ENCODE measurements at places on chromosomes 5 and 9.

GRCh38 chr9:70607329-70607728 is 192.9 kb upstream of the KLF9 start:
- DNase-seq = no peak

GRCh38 chr5:132591145-132591544 is 34.4 kb downstream of the RAD50 start:
- DNase-seq = peak; percentile 2

GRCh38 chr5:74152625-74153254 is 487.8 kb downstream of the ENC1 start:
- no peak for DNase-seq

DNA sequence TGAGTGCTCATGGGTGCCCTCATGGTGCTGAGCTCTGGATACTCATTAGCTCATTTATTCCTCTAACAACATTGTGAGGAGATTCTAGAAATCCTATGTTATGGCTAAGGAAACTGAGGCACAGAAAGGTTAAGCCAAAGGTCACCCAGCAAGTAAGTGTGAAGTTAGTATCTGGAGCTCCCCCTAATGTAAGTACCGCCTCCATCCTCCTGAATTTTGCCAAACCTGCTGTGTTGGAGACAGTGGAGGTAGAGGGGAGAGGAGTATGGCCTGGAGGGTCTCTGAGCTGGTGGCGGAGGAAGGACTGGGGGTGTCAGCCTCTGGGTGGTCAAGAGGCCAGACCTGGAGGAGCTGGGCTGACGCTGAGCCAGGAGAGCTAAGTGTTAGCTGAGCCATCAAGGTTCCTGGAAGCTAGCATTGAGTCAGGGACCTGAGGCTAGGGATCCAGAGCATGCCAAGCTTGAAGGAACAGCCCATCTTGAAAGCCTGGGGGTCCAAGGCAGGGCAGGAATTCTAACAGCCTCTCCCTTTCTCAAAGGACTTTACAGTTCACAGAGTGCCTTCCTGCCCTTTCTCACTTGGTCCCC is 114.8 kb downstream of the RGS3 start:
- no peak for DNase-seq

- DNase-seq = no peak
These were observed 221.4 kb downstream of the EFNA5 start for GRCh38 chr5:107449369-107449768.

GRCh38 chr5:98307811-98308210 is 465.7 kb upstream of the RGMB start:
- DNase-seq = no peak

- DNase-seq = peak; percentile 16
These were observed 38.3 kb downstream of the ZDHHC21 start for GRCh38 chr9:14654932-14655331.

DNA sequence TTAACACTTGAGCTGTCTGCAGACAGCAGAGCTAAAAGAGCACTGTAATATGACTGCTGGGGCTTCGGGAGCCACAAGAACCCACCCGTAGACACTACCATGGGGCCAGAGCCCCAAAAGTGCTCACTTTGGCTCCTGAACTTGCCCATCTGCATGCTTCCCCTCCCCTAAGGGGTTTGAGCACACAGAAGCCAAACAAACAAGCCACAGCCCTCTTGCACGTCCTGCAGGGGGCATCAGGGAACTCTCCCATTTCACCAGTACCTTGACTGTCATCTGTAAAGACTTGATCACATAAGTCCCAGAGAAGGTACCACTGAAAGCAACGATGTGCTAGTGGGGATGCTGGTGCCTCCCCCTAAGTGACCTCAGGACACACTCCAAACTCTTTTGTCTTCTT is 681.8 kb downstream of the SEMA5A start:
- DNase-seq = peak; percentile 83

- DNase-seq = no peak
These were observed 233.9 kb upstream of the TBCA start for GRCh38 chr5:78009937-78010527.

DNA sequence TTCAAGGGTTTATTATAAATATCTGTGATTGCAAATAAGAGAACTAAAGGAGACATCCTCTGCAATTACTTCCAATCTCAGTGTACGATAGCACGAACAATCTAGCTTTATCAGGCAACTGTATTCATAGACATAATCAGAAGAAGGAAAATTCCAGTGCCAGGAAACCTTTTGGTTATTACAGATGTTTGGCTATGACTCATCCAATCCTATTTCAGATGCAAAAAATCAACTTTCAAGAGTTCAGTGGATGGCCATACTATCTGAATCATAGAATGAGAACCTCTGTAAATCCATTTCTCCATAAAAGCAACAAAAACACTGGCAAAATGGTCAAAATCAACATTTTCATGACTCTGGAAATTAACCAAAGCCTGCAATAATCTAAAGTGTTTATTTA is 37.9 kb downstream of the GAS1 start:
- no peak for DNase-seq

GRCh38 chr5:175689147-175689991 is 31.5 kb downstream of the HRH2 start:
- DNase-seq = no peak

DNA sequence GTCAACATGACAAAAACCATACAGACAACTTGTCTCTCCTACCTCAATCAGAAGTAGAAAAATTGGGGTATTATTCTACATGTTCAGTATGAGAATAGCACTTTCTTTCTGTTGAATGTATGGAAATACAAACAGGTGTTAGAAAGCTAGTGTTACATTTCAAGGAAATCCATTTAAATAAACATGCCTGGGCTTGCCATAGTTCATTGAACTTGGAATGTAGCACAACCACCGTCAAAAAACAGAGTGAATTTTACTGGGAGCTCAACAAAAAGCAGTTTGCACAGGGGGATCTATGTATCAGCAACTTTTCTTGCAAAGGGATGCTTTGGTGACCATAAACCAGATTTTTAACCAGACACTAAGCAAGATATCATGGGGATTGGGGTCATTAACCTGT is 307.9 kb upstream of the SMARCA2 start:
- no peak for DNase-seq

DNA sequence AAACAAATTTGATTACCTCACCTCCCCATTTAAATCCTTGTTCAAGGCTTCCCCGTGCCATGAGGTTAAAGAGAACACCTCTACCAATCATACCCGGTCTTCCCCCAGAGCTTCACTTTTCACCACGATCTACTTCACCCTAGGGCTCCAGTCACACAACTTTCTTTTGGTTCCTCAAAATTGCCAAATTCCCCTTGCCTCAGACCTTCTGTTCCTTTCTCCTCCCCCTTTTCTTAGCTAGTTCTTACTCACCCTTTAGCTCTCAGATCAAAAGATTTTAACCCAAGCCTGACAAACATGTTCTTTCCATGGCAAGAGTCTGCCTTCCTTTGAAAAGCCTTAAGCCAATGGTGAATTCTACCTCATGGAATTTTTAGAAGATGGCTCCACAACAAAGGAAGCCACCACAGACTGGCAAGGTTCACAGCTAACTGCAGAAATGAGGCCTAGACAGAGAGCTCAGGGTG is 56.7 kb downstream of the MAPKAP1 start:
- DNase-seq = peak; percentile 51

DNA sequence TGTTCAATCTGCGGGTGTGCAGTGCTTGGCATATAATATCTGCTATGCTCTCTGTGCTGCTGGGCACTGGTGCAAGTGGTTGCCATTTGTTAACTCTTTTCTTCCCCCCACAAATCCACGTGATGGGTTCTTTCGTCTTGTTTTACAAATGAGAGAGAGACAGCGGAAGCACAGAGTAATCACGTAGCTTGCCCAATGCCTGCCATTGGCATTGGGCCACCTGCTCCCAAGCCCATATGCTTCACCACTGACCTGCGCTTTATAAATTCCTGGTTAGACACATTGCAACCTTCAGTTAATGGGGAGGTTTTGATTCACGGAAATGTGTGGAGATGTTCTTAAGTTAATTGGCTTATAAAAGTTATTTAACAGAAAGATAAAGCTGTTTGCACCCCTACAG is 194.8 kb upstream of the ADAMTS16 start:
- DNase-seq = no peak

- no peak for DNase-seq
These were observed 428.8 kb downstream of the SH3GL2 start for GRCh38 chr9:18007621-18008020.

DNA sequence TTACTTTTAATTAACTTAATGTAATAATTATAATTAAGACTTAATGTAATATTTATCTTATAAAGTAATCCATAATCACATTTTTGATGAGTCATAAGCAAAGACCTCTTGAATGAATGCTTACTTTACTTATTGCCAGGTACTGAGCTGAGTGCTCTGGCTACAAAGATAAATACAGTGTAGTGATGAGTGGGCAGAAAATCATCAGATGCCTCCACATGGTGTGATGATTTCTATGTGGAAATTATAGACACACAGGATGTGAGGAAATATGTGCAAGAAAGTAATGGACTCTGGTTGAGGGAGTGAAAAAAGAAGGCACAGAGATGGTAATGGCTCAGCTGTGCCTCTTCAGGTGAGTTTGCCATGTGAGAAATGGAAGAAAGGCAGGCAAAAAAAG is 422.6 kb upstream of the CD180 start:
- DNase-seq = no peak

GRCh38 chr5:65873181-65873750 is 53.1 kb upstream of the ERBIN start:
- no peak for DNase-seq

DNA sequence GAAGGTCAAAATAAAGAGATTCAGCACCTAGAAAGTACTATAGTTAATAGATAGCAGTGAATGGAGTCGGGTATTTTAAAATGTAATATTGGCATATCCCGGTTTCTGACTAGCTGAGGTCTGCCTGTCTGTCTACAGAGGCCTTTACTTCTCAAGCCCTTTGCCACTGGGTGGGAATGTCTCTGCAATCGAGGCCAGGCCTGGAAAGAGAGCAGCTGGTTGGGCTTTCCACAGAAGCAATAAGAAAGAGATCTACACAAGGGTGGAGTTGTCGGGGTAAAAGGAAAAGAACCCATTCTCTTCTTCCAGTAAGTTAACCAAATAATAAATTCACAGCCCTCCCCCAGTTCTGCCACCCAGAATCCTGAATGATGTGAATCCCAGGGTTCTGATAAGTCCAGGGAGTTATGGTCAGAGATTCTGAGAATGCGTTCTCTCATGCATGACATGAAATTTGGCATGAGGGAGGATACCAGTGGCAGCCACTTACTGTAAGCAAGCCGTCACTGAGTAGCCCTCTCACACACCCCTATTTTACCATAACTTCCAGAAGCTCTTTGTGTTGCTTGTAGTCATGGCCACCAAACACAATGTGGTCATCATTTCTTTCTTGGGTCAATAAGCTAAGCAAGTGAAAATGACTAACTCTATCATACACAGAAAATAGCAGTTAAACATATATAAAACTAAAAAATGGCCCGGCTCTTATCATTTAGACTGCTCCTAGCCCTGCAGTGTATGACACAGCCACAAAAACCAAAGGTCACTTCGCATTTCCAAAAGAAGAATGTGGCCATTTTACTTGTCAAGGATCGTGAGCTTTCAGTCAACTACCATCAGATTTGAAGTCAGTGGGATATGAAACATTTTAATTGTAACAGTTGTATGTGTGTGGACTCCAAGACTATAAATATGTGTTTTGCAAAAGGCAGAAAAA is 185.0 kb downstream of the GLIS3 start:
- peak; percentile 34 for DNase-seq

GRCh38 chr9:37668116-37668601 is 17.4 kb downstream of the FRMPD1 start:
- peak; percentile 71 for DNase-seq

DNA sequence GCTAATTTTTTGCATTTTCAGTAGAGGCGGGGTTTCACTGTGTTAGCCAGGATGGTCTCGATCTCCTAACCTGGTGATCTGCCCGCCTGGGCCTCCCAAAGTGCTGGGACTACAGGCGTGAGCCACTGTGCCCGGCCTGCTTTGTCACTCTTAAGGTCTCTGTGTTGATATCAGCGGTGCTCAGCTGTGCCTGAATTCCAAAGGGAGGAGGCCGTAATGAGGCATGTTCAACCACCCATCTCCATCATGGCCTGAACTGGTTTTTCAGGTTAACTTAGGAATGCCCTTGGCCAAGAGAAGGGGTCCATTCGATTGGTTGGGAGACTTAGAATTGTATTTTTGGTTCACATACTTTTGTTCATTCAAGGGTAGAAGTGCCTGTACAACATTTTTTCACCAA is 22.0 kb downstream of the HSD17B3 start:
- DNase-seq = peak; percentile 87

DNA sequence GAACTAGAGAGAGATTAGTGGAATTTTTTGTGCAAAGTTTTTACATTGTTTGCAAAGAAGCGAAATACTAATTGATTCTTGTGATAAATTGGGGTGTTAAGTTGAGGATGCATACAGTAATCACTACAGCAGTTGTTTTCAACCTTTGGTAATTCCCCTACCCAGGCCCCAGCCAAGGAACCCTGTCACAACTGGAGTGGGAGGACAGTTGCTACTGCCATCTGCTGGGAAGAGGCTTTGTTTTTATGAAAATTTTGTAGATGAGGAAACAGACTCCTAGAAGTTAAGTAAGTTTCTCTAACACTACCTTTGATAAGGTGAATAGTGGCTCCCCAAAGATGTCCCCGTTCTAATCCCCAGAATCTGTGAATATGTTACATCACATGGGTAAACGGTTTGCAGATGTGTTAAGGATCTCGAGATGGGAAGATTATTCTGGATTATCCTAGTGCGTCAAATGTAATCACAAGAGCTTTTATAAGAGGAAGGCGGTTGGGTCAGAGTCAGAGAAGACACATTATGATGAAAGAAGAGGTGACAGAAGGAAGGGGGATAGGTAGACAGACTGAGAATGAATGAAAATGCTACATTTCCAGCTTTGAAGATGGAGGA is 34.0 kb upstream of the PPP1R2B start:
- peak; percentile 69 for DNase-seq

DNA sequence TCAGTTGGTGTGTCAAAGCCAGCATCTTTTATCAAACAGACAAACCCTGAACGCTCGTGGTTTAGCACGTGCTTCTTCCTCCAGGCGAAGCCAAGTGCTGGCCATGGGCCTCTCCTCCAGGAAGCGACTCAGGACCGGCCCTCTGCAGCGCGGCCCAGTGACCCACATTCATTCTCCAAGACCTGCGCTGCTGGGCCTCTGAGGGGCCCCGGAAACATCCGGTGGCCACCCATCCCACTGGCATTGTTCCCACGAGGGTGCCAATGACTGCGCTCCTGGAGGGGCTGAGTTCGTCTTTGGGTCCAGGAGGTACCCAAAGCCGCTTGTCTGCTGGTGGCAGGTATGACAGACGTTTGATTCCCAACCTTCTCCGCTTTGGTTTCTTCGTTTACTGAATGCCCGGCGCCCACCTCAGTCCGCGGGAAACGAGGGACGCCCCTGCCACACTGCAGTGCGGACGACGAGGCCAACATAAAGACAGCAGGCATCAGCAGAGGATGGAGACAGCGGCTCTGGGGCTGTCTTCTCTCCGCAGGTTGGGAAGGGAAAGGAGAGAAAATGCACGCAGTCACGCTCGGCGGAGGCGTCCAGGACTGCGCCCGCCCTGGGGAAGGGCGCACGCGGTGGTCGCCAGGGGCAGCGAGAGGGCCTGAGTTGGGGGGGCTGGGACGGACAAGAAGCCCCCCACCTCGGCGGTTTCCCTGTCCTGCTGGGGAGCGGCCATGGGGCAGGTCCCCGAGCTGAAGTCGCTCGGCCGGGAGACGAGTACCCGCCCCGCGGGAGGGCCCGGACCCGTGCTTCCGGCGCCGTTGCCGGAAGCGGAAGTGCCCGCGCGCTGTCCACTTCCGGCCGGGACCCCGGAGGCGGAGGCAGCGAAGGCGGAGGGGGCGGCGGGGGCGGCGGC is at the start of gene EXOC3:
EXOC3 (plus strand) TSS at position 842 of the 904 bp plus-strand sequence. CDS start 3,030 bp downstream, outside the sequence.
- peak; percentile 74 for DNase-seq

GRCh38 chr5:29175774-29176173 is 2017.7 kb upstream of the CDH6 start:
- peak; percentile 59 for DNase-seq

GRCh38 chr5:60010328-60010727 is 116.8 kb upstream of the PDE4D start:
- peak; percentile 14 for DNase-seq

GRCh38 chr5:154593071-154593470 is 115.0 kb upstream of the HAND1 start:
- DNase-seq = no peak
